ENCODE measurements at places on chromosomes 1 and 21. TPM values are rescaled to one million over a fixed set of nuclear protein-coding genes. Genes with fewer than 3 reads are reported as not detected.

- H3K27ac ChIP-seq: no peak overlapping the region
- H3K4me1 ChIP-seq: no peaks in the 10 kb centered on the region
- no peak overlapping the region for H3K4me3 ChIP-seq
- DNase-seq: no peak
- no peaks in the 10 kb centered on the region for H3K36me3 ChIP-seq
- no peaks in the 10 kb centered on the region for H3K27me3 ChIP-seq
Measured at GRCh38 chr1:104991702-104992101, 1242.0 kb downstream of the AMY1C start.

GRCh38 chr1:48093147-48093546 is 96.0 kb upstream of the TRABD2B start:
- no peak overlapping the region for H3K4me3 ChIP-seq
- DNase-seq: no peak
- H3K4me1 ChIP-seq: no peaks in the 10 kb centered on the region
- H3K27me3 ChIP-seq: peaks cover 73% of the 10 kb centered on the region
- no peak overlapping the region for H3K27ac ChIP-seq

Gene TTC39A
- 1.7 TPM for total RNA-seq

DNA sequence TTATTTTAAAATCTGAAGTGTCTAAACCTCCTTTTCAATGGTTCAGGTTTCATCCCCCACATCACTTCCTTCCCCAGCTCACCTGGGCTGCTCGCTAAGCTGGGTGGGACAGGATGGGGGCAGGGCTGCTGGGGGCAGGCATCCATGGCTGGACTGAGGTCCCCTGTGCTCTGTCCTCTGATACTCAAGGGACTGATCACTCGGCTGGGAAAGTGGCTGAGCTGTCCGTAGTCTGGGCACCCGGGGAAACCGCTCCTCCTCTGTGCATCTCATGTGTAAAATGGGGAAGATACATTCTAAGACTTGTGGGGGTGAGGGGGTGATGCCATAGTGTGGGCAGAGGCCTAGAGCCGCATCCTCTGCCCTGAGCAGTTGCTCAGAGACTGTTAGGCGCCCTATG is 411.2 kb downstream of the MATN1 start:
- no peak overlapping the region for H3K4me3 ChIP-seq
- no peaks in the 10 kb centered on the region for H3K4me1 ChIP-seq
- no peaks in the 10 kb centered on the region for H3K36me3 ChIP-seq
- H3K27me3 ChIP-seq: peaks cover 31% of the 10 kb centered on the region
- H3K27ac ChIP-seq: no peak overlapping the region

GRCh38 chr1:222073307-222073995 is 331.6 kb upstream of the DUSP10 start:
- no peaks in the 10 kb centered on the region for H3K4me1 ChIP-seq
- H3K36me3 ChIP-seq: no peaks in the 10 kb centered on the region
- DNase-seq: no peak
- no peak overlapping the region for H3K27ac ChIP-seq

DNA sequence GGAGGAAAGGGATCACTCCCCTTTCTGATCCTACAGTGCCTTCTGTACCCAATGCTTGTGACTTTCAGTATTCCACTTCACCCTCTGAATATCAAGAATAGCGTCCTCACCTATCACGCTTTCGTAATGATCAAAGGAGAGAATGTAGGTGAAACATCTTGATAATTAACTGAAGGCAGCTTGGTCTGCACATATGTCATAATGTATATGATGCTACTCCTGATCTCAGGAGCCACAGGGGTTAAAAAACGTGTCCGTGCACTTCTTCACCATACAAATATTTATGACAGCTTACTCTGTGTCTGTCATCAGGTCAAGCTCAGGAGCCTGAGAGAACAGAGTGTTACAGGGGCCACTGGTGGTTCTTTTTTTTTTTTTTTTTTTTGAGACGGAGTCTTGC is 1.2 kb upstream of the PIK3C2B start:
- H3K27ac ChIP-seq: no peak overlapping the region
- H3K4me3 ChIP-seq: peak overlapping the region; percentile 98
- DNase-seq: no peak
- no peaks in the 10 kb centered on the region for H3K27me3 ChIP-seq
- peaks cover 34% of the 10 kb centered on the region for H3K4me1 ChIP-seq
